ENCODE measurements at places on chromosomes 2 and 18.

GRCh38 chr2:238801791-238802190 lies 46.1 kb upstream of the TWIST2 start:
- DNase-seq = no peak

DNA sequence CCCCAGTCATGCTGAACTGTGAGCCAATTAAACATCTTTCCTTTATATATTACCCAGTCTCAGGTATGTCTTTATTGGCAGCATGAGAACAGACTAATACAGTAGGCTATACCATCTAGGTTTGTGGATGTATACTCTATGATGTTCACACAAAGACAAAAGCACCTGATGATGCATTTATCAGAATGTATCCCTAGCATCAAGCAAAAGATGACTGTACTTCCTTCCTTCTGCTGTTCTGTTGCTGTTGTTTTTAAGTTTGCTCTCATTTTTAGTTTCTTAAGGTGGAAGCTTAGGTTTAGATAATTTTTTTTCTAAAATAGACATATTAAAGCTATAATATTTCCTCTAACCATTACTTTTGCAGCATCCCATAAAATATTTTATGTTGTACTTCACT lies 12.4 kb downstream of the ZSCAN30 start:
- no peak for DNase-seq

DNA sequence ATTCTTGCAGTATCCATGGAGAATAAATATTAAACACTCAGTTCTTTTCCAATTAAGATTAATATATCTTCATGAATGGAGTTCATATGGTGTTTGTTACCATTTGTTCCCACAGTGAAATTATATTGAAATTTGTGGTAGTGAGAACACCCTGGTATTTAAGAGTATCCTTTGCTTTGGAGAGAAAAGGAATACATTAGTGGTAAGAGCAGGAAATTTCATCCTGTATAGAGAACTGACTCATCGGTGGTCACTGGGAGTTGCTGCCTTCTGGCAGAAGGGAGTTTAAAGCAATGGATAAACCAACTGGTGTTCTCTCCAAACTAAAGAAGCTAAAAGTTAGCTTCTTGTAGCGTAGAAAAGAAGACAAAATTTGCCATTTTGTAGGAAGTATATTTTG lies 107.3 kb downstream of the MYO1B start:
- DNase-seq = no peak

DNA sequence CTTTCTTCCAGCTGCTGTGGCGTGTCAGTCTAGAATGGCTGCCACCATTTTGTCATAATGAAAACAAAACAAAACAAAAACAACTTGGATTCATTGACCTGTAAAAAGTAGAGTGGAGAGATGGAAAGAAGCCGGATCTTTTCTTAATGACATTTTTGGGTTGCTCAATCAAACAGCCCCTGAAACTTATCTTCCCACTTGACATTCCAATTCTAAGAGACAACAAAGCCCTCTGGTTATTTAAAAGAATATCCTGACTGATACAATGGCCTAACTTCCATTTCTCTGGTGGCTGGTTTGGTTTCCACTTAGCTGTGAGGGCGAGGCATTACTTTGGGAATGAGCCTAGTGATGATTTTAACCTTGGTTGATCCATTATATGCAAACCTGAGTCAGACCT lies 123.7 kb downstream of the AQP4 start:
- no peak for DNase-seq

GRCh38 chr2:32436150-32436549 lies 79.3 kb downstream of the BIRC6 start:
- DNase-seq = no peak

GRCh38 chr18:44458777-44459176 lies 221.9 kb upstream of the SETBP1 start:
- no peak for DNase-seq

GRCh38 chr2:68031542-68032160 lies 31.2 kb downstream of the C1D start:
- no peak for DNase-seq

GRCh38 chr2:182220335-182220734 lies 206.5 kb downstream of the PDE1A start:
- no peak for DNase-seq

GRCh38 chr2:230444832-230445231 lies 28.8 kb downstream of the SP100 start:
- DNase-seq = no peak

DNA sequence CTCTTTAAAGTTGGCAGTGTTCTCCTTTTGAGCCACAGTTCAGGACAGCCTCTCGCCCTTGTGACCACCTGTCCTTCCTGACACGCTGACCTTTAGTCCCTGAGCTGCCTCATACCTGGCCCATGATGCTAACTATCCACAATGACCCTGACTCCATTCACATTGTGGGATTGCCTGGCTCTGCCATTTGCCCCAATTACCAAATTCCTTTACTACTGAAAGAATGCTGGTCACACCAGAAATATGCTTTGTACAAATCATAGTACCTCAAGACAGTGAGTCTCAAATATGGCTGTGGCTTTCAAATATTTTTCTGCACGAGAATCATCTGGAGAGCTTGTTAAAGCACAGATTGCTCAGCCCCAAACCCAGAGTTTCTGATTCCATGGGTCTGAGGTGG lies 54.2 kb downstream of the LTBP1 start:
- no peak for DNase-seq

- no peak for DNase-seq
These were observed 289.4 kb upstream of the PXDN start for GRCh38 chr2:2033691-2034090.

GRCh38 chr2:221962186-221962585 lies 336.6 kb downstream of the PAX3 start:
- DNase-seq = no peak

- no peak for DNase-seq
These were observed 902 bp downstream of the MCFD2 start for GRCh38 chr2:46914578-46915230.

- DNase-seq = no peak
These were observed 2.8 kb upstream of the OTOS start for GRCh38 chr2:240143276-240143675.

DNA sequence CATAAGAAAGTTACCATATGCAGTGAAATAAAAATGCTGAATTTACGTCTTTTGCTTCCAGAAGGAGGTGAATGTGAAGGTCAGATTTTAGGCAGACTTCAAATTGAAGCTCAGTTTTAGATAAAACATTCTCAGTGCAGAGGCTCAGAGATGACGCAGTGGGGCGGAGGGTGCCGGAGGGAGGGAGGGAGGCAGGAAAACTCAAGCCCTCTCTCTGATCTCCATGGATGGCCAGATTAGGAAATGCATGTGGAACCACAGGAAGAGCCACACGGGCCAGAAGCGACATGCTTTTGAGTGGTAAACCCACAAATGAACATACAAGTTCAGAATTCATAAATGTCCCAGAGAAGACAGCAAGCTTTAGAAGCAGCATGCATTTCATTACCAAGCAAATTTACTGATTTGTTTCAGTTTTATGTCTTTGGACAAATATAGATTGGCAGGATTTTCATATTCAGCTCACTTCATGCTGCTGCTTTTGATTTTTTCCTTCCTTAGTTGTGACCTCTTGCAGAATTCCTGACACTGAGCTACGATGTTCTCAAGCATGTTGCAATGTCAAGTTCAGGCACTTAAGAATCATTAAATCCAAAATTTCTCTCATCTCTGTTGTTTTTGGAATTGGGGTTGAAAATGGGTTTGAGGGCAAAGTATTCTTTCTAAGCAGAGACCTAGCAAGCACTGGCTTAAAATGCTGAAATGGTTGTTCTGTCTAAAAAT lies 29.7 kb upstream of the APCDD1 start:
- no peak for DNase-seq

- no peak for DNase-seq
These were observed 75.0 kb downstream of the BCL2 start for GRCh38 chr18:63244607-63245006.

DNA sequence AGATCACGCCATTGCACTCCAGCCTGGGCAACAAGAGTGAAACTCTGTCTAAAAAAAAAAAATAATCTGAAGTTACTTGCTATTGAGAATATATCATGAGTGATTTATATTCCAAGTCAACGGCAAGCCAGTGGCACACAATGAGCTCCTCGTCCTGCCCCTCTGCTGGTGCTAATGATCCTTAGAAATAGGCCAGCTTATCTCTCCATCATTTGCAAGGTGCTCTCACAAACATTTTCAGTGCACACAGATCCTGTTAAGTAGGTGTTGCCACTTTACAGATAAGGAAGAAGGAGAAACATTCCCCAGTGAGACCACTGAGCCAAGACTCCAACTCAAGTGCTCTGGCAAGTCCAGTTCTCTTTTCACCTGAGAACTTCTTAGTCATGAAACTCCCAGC lies 91.3 kb upstream of the GPR45 start:
- DNase-seq = no peak

DNA sequence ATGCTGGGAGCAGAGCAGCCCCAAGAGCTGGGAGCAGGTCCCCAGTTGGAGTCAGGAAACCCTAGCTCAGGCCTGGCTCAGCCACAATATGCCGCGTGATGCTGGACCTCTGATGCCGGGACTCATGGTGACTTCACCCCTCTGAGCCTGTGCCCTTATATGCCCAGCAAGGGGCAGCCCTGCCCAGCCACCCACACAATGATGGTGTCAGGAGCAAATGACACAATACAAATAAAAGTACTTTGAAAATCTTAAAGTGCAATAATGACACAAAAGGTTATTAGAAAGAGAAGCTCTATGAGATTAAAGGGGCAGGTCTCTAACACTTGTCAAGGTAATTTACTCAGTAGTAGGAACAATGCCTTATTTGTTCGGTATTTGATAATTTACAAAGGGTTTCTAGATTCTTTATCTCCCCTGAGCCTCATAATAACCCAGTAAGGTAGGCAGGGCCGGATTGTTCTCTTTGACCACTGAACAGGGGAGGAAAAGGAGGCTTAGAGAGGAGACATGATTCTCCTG lies 18.3 kb upstream of the KIF3C start:
- DNase-seq = no peak

DNA sequence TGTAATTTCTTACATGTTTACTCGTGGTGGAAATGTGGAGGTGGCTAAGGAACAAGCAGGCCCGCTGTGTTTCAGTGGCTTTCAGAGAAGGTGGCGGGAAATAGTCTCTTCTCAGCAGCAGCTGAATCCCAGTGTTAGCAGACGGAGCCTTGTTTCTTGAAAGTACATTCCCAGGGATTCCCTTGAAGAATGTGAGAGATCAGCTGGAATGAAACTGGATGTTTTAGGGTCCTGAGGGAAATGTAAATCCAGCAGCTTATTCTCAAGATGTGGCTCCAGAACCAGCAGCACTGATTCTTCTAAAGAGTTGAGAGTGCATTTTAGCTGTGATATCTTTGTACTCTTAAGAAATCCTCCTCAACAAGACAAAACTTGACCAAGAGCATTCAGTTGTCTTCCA lies 59.1 kb downstream of the CDC42EP3 start:
- DNase-seq = no peak

DNA sequence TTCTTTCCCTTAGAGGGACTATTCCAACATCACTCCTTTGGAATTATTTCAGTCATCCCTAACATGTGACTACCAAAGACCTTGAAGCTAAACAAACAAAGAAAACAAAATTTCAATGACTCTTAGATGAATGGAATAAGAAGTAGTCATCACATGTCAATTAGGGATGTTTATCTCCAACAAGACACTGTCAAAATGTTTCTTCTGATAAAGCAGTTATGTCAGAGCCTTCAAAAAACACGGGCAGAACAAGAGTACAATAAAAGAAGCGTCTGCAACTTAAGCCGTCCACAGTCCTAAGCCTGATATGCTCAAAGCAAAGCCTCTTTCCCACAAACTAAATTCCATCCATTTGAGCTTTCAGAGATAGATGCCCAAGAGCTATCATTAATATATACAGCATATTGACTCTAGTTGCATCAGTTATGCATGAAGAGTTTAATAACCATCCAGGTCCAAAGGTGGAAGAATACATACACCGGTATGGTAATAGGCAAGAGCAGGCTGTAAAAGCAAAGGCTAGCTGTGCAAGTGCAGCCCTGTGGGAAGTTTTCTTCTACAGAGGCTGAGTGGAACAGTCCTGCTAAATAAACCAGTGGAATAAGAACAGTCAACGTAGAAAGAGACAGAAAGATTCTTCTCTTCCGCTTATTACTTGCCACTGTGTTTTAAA lies 98.1 kb downstream of the ICA1L start:
- no peak for DNase-seq

- no peak for DNase-seq
These were observed 26.6 kb downstream of the TWIST2 start for GRCh38 chr2:238874330-238875050.

DNA sequence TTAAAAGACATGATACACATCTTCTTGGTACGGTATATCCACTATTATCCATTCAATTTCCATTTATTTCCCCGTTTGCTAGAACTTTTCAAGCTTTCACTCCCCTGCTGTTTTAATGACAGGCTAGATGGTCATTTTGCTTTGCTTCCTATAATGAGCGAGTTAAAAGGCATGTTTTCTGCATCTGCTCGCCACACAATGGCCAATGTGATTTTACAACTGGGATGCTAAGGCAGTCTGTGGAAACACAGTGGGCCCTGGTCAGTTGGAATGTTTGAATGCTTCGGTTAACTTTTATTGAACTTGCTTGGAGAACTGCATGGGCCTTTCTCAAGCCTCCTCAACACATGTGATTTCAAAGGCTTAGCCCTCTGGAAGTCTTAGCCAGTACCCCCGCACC lies 48.4 kb upstream of the TNP1 start:
- DNase-seq = no peak

DNA sequence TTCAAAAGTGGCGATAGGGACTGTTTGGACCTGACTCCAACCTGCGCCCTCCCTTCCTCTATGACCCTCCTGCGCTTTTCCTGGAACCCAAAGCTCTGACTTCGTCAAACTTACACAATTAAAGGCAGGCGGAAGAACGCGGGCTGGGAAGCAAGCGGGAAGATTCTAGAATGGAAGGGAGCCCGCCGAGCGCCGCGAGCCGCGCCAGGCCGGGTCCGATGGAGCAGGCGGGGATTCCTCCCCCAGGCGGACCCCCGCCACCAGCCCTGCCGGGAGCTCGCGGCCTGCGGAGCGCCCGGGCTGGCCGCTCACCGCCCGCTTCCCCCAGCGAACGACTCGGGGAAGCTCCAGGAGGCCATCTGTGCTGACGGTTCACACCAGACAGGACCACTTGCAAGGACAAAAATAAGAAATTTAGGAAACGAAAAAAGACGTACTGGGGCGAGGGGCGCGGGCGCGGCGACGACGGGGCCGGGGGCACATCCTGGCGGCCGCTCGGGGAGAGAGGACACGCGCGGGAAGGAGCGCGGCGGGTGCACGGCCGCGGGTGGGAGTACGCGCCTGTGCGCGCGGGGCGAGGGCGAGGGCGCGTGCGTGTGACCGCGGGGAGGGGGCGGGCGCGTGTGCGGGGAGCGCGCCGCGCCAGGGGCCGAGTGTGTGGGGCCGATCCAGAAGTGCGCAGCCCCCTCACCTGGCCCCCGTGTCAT lies 1.1 kb upstream of the SALL3 start:
- no peak for DNase-seq

- DNase-seq = no peak
These were observed 108.5 kb upstream of the COL5A2 start for GRCh38 chr2:189287982-189288521.

GRCh38 chr2:68222287-68222686 lies 30.0 kb downstream of the PPP3R1 start:
- no peak for DNase-seq

DNA sequence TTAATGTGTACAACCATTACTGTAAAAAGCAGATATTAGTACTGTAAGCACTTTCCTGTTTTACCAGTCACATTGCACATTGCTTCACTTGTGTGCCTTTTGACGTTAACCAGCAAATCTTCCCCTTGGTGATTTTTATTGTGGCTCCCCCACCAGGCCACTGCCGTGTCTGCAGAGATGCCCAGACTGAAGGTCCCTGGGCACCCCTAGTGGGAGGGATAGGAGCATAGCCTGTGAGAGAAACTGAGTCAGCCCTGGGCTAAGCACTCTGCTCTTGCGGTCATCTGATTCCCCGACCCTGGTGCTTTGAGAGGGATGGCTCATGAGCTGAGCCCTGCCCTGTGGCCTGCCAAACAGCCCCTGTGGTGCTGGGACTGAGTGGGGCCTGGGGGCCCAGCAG lies 73.4 kb downstream of the INPP4A start:
- peak; percentile 80 for DNase-seq

Data from activated CD8-positive, alpha-beta memory T cell treated with anti-CD3 and anti-CD28 coated beads for 24 hours (primary cell).